Suppressor macrophage (primary cell): ENCODE measurements at places on chromosomes 13 and 19.

GRCh38 chr19:16652854-16653253 is 7.1 kb downstream of the SMIM7 start:
- DNase-seq, result no peak

GRCh38 chr13:51728972-51729371 is 75.0 kb downstream of the DHRS12 start:
- peak; percentile 10 for DNase-seq

- no peak for DNase-seq
Observed at GRCh38 chr13:29535663-29536655, 59.5 kb downstream of the SLC7A1 start.

- no peak for DNase-seq
Observed at GRCh38 chr13:40215311-40215710, 451.1 kb downstream of the FOXO1 start.

DNA sequence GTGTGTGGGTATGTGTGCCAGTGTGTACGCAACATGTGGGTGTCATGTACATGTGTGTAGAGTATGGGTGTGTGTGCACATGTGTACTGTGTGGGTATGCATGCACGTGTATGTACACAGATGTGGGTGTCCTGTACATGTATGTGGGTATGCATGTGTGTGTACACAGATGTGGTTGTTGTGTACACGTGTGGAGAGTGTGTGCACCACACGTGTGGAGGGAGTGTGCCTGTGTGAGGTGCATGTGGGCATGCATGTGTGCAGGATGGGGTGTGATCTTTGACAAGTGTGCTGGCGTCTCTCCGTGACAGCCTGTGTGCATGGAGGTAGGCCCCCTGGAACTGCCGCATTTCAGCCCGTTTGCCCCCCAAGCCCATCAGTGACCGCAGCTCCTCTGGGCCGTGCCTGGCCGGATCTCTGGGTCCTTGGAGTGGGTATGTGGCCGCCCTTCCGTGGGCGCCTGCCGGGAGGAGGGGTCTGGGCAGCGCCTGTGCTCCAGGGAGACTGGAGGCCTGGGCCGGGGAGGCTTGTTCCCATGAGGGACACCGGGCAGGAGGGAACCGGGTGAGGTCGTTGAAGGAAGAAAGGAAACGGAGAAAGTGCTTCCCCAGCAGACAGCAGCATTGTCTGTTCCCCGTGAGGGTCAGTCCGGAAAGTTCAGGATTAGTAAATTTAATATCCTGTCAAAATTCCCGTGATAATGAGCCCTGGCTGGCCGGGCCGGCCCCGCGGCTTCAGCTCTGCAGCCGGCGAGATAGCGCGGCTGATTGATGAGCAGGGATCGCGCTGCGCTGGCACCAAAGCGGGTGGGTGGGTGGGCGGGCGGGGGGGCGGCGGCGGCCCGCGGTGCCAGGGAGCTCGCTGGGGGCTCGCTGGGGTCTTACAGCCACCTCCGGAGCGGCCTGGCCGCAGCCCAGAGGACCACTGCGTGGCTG is 91.1 kb upstream of the SOX1 start:
- DNase-seq, result no peak

- no peak for DNase-seq
Observed at GRCh38 chr19:29372461-29372860, 153.3 kb upstream of the VSTM2B start.

DNA sequence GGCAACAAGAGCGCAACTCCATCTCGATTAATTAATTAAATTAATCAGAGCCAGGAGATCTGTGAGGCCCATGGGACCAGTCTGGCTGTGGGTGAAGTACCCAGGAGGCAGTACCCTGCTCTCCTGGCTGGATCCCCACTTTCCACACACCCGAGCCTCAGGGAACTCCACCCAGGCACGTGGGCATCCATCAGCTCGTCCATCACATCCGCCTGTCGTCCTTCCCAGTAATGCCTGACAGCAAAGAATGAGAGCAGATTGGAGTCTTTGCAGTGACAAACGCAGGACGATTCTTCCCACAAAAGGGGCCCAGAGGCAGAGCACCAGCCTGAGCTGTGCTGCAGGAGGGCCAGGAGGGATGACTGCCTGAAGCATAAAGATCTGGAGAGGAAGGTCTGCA is 35.8 kb downstream of the VSTM2B start:
- DNase-seq, result no peak

DNA sequence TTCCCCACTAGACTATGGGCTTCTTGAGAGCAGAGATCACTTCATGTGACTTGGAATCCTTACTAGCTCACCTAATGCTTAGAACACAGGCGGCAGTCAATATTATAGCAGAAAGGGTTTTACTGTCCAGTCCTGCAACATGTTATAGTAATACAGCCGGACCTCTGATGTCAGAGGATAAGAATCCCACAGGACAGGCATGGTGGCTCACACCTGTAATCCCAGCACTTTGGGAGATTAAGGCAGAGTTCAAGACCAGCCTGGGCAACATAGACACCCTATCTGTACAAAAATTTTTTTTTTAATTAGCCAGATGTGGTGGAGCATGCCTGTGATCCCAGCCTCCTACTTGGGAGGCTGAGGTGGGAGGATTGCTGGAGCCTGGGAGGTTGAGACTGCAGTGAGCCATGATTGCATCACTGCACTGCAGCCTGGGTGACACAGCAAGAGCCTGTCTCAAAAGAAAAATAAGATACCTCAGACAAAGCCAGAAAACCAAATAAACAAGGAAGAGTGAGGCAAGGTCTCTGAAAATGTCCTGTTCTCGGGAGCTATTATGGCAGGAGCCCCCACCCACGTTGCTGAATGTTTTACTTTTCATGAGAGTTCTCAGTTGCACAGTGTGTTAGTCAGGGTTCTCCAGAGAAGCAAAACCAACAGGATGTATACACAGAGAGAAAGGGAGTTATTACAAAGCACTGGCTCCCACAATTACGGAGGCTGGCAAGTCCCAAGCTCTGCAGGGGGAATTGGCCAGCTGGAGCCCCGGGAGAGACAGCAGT is 100.8 kb downstream of the UBL3 start:
- DNase-seq, result no peak

GRCh38 chr19:5407356-5407755 is 47.9 kb upstream of the ZNRF4 start:
- no peak for DNase-seq

GRCh38 chr13:49774376-49775005 is 18.0 kb downstream of the KPNA3 start:
- DNase-seq, result no peak

DNA sequence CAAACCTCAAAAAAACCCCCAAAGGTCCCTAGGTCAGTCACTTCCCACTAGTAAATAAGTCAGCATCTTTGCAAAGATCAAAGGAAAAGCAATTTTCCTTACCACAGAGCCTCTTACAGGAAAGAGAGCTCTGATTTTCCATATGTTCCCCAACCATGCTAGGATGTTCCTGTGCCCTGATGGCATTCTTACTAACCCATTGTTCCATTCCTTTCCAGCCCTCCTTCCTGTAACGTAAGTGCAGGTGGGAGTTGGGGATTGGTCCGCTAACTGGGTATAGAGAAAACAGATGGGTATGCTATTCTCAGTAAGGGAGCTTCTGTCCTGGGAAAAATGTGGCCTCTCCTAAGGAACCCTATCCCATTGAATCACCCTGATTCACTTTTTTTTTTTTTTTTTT is 14.3 kb downstream of the DPRX start:
- no peak for DNase-seq

DNA sequence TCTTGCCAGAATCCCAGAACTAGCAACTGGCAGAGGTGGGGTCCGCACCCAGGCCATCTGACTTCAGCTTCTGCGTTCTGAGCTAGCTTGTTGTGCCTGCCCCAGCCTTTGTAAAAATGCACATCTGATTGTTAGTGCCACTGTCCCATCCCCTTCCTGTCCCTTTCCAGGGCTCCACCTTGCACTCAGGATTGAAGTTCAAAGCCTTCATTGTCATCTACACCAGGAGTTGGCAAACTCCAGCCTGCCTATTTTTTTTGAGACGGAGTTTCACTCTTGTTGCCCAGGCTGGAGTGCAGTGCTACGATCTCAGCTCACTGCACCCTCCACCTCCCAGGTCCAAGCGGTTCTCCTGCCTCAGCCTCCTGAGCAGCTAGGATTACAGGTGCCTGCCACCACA is 2.9 kb downstream of the THOP1 start:
- no peak for DNase-seq

- DNase-seq, result no peak
Observed at GRCh38 chr13:99046851-99047250, 69.0 kb upstream of the DOCK9 start.

DNA sequence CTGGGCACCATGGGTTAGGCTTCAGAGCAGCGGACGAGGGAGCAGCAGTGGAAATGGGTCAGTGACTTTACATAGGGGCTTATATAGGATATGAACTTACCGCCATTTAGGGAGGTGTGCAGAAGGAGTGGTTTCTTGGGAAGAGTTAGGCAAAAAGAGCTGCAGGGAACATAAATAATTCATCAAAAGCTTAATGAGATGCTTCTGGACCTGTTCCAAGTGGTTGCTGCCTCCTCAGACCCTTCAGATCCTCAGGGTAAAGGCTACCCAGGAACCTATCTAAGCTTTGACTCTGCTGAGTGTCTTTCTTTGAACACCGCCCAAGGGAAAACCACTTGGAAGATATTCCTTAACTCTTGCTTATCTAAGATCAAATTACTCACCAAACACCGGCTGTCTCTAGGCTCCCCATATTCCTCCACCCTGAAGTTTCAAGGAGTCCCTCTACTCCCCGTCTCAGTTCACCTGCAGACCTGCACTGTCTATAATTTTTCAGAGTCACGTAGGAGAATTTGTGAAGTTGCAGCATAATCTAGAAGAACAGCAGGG is at the start of gene IGFL4:
Gene IGFL4, minus strand, starts transcription at position 51 of the 549 bp plus-strand sequence. Its CDS starts 40 bp downstream, at position 11.
- DNase-seq, result no peak
